ENCODE measurements at places on chromosomes 7 and 10.

DNA sequence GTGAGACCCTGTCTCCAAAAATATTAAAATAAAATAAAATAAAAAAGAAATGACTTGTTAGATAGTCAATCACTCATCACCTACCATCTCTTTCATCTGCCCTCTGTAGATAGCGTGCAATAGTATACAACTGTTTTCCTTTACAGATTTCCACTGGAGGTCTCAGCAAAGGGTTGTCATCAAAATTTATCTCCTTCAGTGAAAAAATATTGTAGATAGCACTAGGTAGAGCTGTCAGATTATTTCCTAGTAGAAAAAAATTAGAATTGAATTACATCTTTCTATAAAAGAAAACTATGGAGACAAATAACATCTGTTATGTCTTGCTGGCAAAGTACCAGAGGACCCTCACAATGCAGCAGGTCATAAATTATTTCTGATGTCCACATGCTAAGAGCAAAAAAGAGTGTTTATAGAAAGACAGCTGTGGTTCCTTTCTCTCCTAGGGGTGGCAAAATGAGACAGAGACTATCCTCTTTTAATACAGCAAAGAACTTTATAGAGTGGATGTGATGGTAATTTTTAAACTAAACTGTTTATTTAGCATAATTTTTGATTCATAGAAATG is 16.3 kb upstream of the CYP51A1 start:
- no peak for DNase-seq

DNA sequence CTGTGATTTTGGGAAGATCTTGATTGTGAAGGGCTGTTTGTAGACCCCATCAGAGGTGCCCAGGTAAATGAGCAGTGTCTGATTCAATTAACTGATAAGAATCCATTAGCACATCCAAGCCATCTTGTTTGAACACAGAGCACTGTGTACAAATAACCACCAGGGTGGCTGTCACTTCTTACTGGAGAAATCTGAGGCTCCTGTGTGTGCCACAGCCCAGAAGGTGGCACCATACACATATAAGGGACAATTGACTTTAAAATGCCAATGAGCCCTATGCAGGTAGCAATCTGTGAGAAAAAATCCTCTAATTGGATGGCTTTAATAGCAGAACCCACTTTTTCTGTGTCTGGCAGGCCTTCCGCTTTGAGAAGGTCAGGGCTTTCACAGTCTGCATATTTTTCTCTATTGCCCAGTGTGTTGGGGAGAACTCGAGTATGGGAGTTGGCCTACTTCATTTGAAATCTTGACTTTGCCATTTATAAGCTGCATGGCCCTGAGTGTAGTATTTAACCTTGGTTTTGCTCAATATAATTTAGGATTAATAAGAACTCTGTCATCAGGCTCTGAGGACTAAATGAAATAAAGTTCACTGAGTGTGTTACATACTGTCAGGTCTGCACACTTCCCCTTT is 517.4 kb downstream of the CCSER2 start:
- DNase-seq, result no peak

DNA sequence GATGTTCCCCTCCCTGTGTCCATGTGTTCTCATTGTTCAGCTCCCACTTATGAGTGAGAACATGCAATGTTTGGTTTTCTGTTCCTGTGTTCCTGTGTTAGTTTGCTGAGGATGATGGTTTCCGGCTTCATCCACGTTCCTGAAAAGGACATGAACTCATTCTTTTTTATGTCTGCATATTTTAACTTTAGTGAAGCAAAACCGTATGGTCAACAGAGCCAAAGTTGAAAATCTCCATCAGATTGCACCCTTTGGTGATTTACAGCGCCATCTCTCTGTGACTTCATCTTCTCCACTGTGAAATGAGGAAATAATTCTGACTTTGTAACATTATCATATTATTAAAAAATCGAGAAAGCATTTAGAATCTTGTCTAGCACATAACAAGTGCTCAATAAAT is 132.3 kb upstream of the PLXDC2 start:
- no peak for DNase-seq

DNA sequence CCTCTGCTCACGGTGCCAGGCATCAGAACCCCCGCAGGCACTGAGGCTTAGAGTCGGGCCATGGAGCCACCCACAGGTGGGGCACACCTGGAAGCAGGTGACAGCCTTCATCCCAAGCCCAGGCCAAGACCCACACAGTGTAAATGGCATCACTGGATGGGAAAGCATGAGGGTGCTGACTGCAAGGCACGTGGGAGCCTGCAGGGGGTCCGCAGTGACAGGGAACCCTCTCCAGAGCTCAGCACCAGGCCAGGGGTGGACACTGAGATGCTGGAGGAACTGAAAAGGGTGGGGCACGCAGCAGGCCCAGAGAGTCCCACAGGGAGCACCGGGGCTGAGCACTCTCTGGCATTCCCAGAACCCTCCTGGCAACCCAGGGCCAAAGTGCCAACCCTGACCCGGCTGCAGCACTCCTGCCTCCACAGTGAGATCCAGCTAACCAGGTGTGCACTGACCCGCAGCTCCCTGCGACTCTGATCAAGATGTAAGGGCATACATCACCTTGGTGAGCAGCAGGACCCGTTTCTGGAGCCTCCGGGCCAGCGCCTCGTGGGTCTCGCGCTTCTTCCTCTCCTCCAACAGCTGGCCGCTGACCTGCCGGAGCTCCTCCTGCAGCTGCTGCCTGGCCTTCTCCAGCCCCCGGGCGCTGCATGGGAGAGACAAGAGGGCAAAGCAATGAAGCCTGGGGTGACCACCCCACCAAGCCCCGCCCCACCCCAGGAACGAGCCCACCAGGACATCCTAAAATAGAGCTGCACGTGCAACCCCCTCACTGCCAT is 163.9 kb downstream of the MAD1L1 start:
- DNase-seq, result no peak

DNA sequence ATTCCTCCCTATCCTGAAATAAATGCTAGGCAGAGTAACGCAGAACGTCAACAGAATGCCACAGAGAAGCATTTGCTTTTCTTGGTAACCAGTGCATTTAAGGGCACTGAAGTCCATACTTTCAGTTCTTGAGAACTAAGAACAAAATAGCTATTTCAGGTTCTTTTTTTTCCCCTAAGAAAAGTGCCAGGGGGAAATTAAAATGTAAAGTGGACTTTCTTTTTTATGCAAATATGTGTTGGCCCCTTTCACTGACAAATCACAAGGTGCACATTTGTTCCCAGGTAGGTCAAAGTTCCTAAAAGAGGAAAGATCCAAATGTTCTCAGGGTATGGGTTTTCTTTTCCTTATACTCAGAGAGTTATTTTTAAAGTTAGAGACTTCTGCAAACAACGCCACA is 151.5 kb downstream of the HPSE2 start:
- DNase-seq, result no peak

GRCh38 chr10:73931767-73932619 is 21.1 kb downstream of the PLAU start:
- no peak for DNase-seq

- no peak for DNase-seq
Observed at GRCh38 chr10:72229261-72230251, 13.5 kb upstream of the ASCC1 start.

GRCh38 chr10:29878492-29878891 is 180.9 kb downstream of the JCAD start:
- DNase-seq, result no peak

DNA sequence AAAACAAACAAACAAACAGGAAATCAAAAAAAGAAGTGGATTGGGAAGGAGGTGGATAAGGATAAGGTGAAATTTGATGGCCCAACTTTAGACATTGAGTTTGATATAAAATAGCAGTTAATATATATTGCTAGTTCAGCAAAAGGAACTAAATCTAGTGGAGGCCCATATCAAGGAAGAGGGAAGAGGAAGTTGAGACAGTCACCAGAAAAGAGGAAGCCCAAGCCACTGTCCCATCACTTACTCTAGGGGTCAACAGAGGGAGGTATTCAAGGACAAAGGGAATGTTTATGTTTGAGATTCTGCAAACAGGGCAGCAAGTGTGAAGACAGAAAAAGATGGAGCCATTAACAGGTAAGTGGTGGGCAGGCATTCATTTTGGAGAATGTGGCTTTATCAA is 3.7 kb downstream of the LAMTOR4 start:
- DNase-seq, result no peak

DNA sequence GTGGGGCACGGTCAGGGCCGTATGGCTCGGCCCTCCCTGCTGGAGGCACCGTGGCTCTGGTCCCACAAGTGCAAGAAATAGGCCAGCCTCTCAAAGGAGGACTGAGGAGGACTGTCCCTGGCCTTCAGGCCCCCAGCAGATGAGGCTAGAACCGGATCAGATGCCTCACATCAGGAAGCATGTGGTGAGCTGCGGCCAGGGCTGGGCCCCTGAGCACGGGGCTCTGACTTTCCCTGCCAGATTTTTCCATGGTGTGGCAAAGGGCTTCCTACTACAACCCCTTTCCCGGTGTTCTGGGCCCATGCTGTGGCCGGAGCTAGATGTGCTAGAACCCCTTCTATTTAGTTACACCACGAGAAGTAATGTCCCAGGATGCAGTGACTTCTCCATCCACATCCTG is 100.4 kb downstream of the TCERG1L start:
- no peak for DNase-seq

DNA sequence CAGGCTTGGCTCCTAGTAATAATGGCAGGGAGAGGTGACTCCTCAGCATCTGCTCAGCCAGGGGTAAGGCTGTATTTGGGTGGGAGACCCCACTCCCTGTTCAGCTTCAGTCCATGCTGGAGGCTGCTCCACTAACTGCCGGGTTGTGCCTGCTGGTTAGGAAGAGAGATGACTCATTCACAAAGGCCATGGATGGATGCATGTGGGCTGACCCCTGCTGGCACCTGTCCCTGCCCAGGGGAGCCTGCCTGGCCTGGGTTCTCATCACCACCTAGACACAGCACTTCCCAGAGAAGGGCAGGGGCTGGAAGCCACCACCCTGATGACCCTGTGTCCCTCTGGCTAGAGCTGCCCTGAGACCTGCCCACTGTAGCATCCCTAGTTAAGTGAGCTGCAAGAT is 59.0 kb downstream of the VSTM4 start:
- peak; percentile 66 for DNase-seq

GRCh38 chr10:27959093-27959715 is 39.7 kb downstream of the ODAD2 start:
- no peak for DNase-seq

DNA sequence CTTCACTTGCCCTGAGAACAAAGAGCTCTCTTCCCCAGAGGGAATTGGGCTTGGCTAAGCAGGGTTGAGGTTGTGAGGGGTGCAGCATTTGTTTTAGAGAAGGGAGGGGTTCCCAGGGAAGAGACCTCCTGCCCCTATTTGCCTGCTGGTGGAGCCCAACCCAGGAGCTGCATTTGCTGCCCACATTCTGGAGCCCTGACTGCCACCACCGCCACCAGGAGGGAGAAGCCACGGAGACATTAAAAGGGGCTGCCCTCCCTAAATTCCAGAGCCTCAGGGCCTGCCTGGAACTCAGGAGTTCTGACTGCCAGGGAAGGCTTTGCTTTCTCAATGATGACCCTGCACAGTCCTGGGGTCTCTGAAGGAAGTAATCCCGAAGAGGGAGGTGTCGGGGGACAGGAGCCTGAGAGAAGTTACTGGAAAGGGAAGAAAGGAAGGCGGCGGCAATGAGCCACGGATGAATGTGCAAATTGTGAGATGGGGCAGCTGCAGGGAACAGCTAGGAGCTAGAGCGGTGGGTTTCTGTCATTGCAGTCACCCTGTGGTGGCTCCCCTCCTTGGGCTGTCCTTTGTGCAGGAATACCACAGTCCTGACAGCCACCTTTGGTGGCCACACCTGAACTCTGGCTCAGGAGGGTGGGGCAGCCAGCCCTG is 51.3 kb downstream of the NEURL1 start:
- no peak for DNase-seq

GRCh38 chr10:44589944-44590449 is 205.1 kb upstream of the CXCL12 start:
- DNase-seq, result no peak

DNA sequence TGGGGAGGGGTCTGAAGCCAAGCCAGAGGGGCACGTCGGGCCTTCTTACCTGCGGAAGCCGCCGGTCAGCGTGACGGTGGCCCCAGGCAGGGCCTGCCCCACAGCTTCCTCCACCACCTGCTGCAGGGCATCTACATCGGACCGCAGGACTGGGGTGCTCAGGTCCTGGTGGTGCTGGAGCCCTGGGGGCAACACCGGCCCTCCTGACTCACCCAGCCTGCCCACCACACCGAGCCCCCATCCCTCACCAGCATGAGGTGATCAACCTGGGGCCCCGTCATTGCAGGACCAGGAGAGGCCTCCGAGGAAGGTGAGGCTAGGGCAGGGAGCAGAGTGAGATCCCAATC is 8.0 kb downstream of the POLM start:
- no peak for DNase-seq

GRCh38 chr10:130127364-130128061 is 8.7 kb upstream of the GLRX3 start:
- no peak for DNase-seq

GRCh38 chr10:56679578-56679977 is 318.5 kb upstream of the ZWINT start:
- no peak for DNase-seq

DNA sequence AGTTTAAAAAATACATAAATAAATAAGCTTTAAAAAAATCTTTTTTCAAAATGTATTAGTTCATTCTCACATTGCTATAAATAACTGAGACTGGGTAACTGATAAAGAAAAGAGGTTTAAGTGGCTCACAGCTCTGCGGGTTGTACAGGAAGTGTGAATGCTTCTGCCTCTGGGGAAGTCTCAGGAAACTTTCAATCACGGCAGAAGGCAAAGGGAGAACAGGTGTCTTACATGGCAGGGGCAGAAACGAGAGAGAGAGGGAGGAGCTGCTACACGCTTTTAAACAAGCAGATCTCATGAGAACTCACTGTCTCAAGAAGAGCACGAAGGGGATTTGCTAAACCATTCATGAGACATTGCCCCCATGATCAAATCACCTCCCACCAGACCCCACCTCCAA is 114.6 kb downstream of the DNAJC1 start:
- no peak for DNase-seq

DNA sequence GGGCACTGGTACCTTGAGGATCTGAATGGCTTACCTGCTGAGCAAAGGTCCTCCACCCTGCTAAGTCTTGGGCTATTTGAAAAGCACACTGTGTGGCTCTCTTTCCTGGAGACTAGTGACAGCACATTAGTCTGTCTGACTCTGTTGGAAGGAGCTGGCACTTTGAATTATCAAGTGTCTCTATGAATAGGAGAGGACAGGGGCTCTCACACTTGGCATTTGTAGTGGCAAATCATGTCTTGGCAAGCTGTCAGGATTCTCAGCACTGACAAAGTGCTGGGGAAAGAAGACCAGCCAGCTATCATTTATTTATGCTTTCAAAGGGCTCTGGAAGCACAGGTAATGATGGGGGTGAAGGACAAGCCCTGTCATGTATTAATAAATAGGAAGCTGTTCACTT is 62.8 kb downstream of the MTPN start:
- DNase-seq, result peak; percentile 50

DNA sequence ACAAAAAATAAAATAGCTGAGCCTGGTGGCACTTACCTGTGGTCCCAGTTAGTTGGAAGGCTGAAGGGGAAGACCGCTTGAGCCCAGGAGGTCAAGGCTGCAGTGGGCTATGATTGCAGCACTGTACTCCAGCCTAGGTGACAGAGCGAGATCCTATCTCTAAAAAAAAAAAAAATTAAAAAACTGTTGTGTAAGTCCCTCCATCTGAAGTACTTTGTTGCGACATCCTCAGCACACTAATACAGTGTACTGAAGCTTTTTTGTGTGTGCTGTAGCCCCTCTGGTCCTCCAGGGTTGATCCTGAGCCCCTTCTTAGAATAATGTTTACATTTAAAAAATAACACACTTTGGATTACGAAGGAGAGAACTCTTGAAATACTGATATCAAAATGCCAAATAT is 71.3 kb downstream of the PFKFB3 start:
- DNase-seq, result no peak

Data from esophagus muscularis mucosa (tissue), 4 donors.